ENCODE measurements at places on chromosomes 12 and 14. TPM values are rescaled to one million over a fixed set of nuclear protein-coding genes. Genes with fewer than 3 reads are reported as not detected.

The NGB gene
- total RNA-seq: not detected

The GPR135 gene
- 2.3 TPM for total RNA-seq

The AQP5 gene
- 0.71 TPM for total RNA-seq

The ESPL1 gene
- total RNA-seq: 4.0 TPM

The PTPRB gene
- 20.8 TPM for total RNA-seq

The TMEM119 gene
- total RNA-seq: 50.8 TPM

The KRT6C gene
- not detected for total RNA-seq

- H3K27ac ChIP-seq: no peak overlapping the region
- H3K36me3 ChIP-seq: peaks cover 5% of the 10 kb centered on the region
- no peaks in the 10 kb centered on the region for H3K4me1 ChIP-seq
Observed at GRCh38 chr14:88866305-88866704, 41.9 kb downstream of the TTC8 start.

DNA sequence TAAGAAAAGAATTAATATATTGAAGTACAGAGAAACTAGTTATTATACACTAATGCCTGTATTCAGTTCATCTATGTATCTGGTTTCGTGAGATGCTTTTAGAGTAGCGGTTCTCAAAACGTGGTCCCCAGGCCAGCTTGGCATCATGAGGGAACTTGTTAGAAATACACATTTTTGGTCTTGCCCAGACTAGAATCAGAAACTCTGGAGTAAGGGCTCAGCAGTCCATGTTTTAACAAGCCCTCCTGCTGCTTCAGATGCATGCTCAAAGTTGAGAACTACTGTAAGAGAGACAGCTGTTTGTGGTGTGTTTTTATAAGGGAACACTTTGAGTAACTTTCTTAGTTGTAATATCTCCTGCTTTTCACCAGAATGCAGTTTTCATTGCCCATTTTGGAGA is 18.1 kb downstream of the GPATCH2L start:
- no peak overlapping the region for H3K4me3 ChIP-seq
- peaks cover 37% of the 10 kb centered on the region for H3K36me3 ChIP-seq
- H3K4me1 ChIP-seq: no peaks in the 10 kb centered on the region
- no peak overlapping the region for H3K27ac ChIP-seq
- no peaks in the 10 kb centered on the region for H3K27me3 ChIP-seq

GRCh38 chr12:122004633-122005071 is 17.0 kb upstream of the BCL7A start:
- H3K4me3 ChIP-seq: no peak overlapping the region
- DNase-seq: no peak
- H3K27ac ChIP-seq: peak overlapping the region; percentile 67
- no peaks in the 10 kb centered on the region for H3K36me3 ChIP-seq
- peaks cover 21% of the 10 kb centered on the region for H3K4me1 ChIP-seq

DNA sequence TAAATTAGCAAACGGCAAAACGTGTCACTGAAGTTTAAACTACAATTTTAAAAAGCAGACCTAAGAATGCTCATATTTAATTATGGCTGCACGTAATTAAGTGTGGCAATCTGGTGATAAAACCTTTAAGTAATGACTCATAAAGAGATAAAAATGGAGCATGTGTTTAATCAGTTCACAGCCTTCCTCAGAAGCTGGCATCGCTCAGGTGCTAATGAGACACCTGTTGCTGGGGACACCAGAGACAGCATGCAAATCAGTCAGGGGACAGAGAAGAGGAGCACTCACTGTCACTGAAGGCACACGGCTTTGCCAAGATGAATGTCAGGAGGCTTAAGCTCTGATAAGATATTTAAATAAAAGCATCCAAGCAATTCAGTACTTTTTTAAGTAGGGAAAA is 840.3 kb downstream of the GALC start:
- peaks cover 2% of the 10 kb centered on the region for H3K4me1 ChIP-seq
- no peaks in the 10 kb centered on the region for H3K36me3 ChIP-seq
- DNase-seq: no peak
- no peaks in the 10 kb centered on the region for H3K27me3 ChIP-seq

DNA sequence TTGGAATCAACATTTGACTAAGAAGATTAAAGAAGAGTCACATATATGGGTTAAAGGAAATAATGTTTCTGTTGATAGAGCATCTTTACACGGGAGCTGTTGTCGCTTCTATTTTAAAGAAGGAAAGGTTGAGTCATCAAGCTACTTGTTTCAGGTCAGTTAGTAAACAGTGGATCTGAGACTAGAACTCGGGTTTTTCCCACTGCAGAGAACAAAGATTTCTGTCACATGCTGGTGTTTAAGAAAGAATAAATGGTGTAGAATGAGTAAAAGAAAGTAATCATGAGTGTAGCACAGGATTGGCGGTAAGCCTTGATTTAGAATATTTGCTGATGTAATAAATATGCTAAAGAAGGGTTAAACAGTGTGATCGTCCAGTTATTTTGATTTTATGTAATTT is 455.5 kb downstream of the AEBP2 start:
- H3K27ac ChIP-seq: peak overlapping the region; percentile 68
- no peaks in the 10 kb centered on the region for H3K4me1 ChIP-seq
- H3K36me3 ChIP-seq: no peaks in the 10 kb centered on the region
- no peaks in the 10 kb centered on the region for H3K27me3 ChIP-seq

GRCh38 chr12:46958053-46958452 is 121.4 kb upstream of the PCED1B start:
- no peaks in the 10 kb centered on the region for H3K27me3 ChIP-seq
- no peak overlapping the region for H3K4me3 ChIP-seq
- H3K36me3 ChIP-seq: no peaks in the 10 kb centered on the region
- peaks cover 7% of the 10 kb centered on the region for H3K4me1 ChIP-seq
- no peak for DNase-seq

- peaks cover 33% of the 10 kb centered on the region for H3K36me3 ChIP-seq
- no peak overlapping the region for H3K4me3 ChIP-seq
- no peak for DNase-seq
- no peaks in the 10 kb centered on the region for H3K27me3 ChIP-seq
- H3K4me1 ChIP-seq: no peaks in the 10 kb centered on the region
Observed at GRCh38 chr14:64801800-64802199, 77.9 kb downstream of the SPTB start.

GRCh38 chr14:76761136-76761959 is at the start of gene VASH1:
VASH1 (plus strand) TSS chr14:76761468; CDS start chr14:76762822, 1,354 bp downstream.
- peak within 1 kb of the TSS; percentile 84 for H3K4me3 ChIP-seq
- H3K27me3 ChIP-seq: peaks cover 3% of the 10 kb centered on the region
- DNase-seq: peak; percentile 84
- H3K36me3 ChIP-seq: peaks cover 8% of the 10 kb centered on the region
- H3K4me1 ChIP-seq: peaks cover 33% of the 10 kb centered on the region
- peak within 1 kb of the TSS; percentile 75 for H3K27ac ChIP-seq

DNA sequence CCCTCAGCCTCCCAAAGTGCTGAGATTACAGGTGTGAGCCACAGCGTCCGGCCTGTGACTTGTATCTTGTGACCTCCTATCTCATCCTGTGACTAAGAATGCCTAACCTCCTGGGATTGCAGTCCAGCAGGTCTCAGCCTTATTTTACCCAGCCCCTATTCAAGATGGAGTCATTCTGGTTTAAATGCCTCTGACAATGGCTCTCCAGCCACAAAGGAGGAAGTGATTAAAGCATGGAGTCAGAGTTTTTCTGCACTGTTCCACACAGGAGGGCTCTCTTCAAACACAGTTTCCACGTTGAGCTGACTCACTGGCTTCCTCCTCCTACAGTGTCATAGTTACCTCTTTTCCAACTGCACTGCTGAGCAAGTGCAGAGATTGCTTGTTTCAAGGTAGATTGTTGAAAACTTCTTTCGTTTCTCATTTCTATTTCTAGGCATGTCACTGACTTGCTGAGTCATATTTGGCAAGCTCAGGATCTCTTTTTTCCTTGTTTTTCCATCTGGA is 383.8 kb downstream of the PCNX1 start:
- no peaks in the 10 kb centered on the region for H3K27me3 ChIP-seq
- peak; percentile 65 for DNase-seq
- no peaks in the 10 kb centered on the region for H3K4me1 ChIP-seq
- no peak overlapping the region for H3K4me3 ChIP-seq
- no peaks in the 10 kb centered on the region for H3K36me3 ChIP-seq

- no peak overlapping the region for H3K27ac ChIP-seq
- peak; percentile 11 for DNase-seq
- H3K4me1 ChIP-seq: no peaks in the 10 kb centered on the region
- no peaks in the 10 kb centered on the region for H3K27me3 ChIP-seq
Observed at GRCh38 chr12:87801860-87802720, 227.1 kb downstream of the C12orf50 start.

GRCh38 chr12:121300083-121300819 is 3.7 kb upstream of the CAMKK2 start:
- H3K4me1 ChIP-seq: peaks cover 17% of the 10 kb centered on the region
- H3K4me3 ChIP-seq: no peak overlapping the region
- no peak for DNase-seq
- peaks cover 3% of the 10 kb centered on the region for H3K27me3 ChIP-seq
- no peak overlapping the region for H3K27ac ChIP-seq
- no peaks in the 10 kb centered on the region for H3K36me3 ChIP-seq

- peaks cover 23% of the 10 kb centered on the region for H3K27me3 ChIP-seq
- no peak overlapping the region for H3K4me3 ChIP-seq
- peak; percentile 44 for DNase-seq
- peaks cover 35% of the 10 kb centered on the region for H3K4me1 ChIP-seq
Observed at GRCh38 chr12:30928356-30929244, 2.1 kb downstream of the TSPAN11 start.

DNA sequence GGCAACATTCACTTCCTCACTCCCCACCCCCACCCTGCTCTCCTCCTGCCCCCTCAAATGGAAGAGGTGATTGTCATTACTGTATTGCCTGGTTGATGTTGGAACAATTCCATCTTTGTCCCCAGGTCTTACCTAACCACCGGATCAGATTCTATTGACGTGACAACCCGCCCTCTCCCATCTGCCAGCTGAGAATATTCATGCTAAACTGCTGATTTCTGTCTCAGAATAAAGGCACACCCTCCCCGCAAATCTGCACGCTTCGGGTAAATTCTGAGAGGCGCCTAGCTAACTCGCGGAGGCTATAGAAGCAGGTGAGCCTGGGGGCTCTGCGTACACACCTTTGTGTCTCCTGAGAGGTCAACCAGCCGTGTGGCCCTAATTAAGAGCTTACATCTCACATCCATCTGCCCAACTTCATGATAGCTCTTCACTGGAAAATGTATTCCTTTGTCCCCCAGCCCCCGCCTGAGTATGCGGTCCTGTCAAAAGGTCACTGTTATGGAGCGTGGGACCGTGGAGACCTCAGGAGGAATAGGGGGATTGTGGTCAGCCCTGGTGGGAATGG is 1054.3 kb downstream of the VRK1 start:
- no peak for DNase-seq
- no peak overlapping the region for H3K27ac ChIP-seq
- H3K4me1 ChIP-seq: peaks cover 5% of the 10 kb centered on the region

- no peak overlapping the region for H3K4me3 ChIP-seq
- DNase-seq: peak; percentile 13
- H3K36me3 ChIP-seq: no peaks in the 10 kb centered on the region
- peaks cover 4% of the 10 kb centered on the region for H3K4me1 ChIP-seq
Observed at GRCh38 chr14:72097173-72097783, 165.0 kb downstream of the RGS6 start.

DNA sequence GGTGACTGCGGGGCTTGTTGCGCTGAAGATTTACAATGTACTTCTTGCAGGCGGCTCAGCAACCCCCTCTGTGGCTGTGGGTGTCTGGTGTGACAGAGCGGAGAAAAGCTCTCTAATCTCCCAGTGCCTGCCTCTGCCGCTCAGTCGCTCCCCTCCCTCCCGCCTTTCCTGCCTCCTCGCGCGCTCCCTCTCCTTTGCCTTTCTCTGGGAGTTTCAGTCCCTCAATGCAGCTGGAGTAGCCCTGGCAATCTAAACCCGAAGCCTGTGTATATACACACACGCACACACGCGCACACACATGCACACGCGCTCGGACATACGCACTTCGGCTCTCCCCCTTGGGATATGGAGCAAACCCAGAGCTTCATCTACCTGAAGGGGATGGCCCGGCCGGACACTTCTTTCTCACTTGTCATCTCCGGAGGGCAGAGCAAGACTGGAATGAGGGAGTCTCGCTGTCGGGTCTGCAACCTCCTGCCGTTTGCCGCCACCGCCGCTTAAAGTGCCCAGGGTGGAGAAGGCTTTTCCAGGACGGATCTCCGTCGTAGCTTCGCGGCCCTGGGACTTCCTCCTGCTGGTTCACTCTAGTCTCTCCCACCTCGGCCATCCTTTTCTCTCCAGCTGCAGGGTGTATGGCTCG is 599 bp upstream of the TRHDE start:
- peak overlapping the region; percentile 61 for H3K4me3 ChIP-seq
- peaks cover 15% of the 10 kb centered on the region for H3K4me1 ChIP-seq
- DNase-seq: peak; percentile 54
- peaks cover 40% of the 10 kb centered on the region for H3K27me3 ChIP-seq
- H3K36me3 ChIP-seq: no peaks in the 10 kb centered on the region
- peak overlapping the region; percentile 44 for H3K27ac ChIP-seq

DNA sequence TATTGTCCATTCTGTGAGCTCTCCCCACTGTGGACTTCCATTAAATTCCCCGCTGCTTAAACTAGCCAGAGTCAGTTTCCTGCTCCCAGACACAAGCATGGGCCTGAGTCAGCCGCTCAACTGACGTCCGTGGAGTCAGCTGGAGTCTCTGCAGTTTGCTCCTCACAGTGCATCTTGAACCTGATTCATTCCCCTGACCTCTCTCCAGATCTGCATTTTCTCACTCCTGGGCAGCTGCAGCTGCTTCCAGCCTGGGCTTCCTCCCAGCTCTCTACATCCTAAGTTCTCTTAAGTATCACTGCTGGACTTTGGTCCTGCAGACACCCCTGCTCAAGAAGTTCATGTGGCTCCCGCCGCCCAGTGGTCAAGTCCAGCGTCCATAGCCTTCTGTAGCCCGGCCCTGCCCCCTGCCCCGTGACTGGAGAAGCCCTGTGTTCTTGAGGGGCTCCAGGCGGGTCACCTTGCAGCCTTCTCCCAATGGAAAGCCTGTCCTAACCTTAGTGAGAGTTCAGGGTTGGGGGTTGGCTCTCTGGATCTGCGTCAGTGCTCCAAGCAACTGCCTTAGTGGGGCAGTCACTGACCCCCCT is 20.0 kb downstream of the NFKBIA start:
- DNase-seq: peak; percentile 95
- peaks cover 34% of the 10 kb centered on the region for H3K4me1 ChIP-seq
- H3K4me3 ChIP-seq: no peak overlapping the region
- no peaks in the 10 kb centered on the region for H3K27me3 ChIP-seq
- H3K27ac ChIP-seq: peak overlapping the region; percentile 92

GRCh38 chr12:94980577-94980976 is 22.9 kb downstream of the NDUFA12 start:
- H3K27me3 ChIP-seq: no peaks in the 10 kb centered on the region
- peaks cover 20% of the 10 kb centered on the region for H3K36me3 ChIP-seq
- no peak overlapping the region for H3K27ac ChIP-seq
- H3K4me3 ChIP-seq: no peak overlapping the region
- peak; percentile 30 for DNase-seq
